Activated CD4-positive, CD25-positive, alpha-beta regulatory T cell treated with anti-CD3 and anti-CD28 coated beads, Interleukin-2, amount 50 U/mL, for 72 hours (primary cell): ENCODE measurements at places on chromosomes 6 and 20.

GRCh38 chr6:33761581-33761921 lies 14.8 kb upstream of the IP6K3 start:
- DNase-seq: no peak

DNA sequence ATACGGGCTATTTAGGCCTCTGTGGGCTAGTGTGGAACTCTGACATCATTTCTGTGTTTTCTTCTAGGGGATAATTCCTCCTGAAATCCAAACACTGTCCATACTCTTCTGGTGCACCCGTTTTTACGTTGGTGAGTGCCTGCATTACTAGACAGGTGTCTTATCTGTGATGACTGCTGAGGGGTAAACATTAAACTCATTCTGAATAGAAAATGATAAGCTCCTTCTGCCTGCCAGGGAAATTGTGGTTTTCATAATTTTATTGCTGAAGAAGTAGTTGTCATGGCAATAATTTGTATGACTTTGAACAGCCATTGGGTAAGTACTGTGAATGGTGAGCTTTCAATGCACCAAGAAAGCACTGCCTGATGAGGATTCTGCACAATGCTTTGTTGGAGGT lies 705.6 kb downstream of the UTRN start:
- DNase-seq: no peak

DNA sequence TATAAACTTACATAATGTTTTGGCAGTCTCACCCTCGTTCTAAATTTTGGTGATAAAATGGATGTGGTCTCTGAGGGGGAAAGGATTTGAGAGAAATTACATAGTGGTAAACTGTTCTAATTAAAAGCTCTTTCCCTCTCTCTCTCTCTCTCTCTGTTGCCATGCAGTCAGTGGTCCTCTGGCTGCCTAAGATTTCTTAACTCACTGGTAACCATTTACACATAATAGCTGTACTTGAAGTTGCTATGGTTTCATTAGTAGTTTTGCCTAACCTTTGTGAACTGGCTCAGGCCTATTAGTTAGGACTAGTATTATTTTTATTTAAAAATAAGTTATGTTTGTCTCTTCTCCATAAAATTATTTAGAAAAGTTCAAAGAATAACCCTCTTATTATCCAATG lies 42.0 kb downstream of the MAPK14 start:
- DNase-seq: no peak

DNA sequence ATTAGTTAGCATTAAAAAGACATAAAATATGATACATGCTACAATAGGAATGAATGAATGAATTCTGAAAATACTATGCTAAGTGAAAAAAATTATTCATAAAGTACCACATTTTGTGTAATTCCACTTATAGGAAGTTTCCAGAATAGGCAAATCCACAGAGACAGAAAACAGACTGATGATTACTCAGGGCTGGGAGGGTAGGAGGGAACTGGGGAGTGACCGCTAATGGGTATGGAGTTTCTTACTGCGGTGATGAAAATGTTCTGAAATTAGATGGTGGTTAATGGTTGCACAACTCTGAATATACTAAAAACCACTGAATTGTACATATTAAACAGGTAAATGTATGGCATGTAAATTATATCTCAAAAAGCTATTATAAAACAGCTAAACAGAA lies 22.6 kb downstream of the FERMT1 start:
- no peak for DNase-seq

DNA sequence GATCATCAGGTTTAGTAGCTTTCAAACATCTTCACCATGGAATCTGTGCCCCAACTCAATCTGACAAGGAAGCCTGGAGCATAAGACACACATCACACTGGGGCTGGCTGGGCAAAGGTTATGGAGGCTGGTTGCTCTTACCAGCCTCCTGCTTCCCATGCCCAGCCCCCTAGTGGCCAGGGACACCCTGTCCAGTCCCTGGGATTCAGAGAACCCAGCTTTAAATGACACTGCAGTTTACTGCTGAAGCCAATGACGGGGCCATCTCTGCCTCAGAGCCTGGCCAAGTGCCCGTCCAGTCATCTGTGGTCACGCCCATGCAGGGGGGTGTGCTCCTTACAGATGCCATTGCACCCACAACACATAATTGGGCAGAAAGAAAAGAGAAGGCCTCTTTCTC lies 272.9 kb downstream of the SMOC2 start:
- DNase-seq: no peak

GRCh38 chr6:26276841-26277648 lies 88.0 kb upstream of the BTN3A2 start:
- no peak for DNase-seq

- no peak for DNase-seq
These were observed 4.6 kb upstream of the ZNF184 start for GRCh38 chr6:27477318-27478013.

DNA sequence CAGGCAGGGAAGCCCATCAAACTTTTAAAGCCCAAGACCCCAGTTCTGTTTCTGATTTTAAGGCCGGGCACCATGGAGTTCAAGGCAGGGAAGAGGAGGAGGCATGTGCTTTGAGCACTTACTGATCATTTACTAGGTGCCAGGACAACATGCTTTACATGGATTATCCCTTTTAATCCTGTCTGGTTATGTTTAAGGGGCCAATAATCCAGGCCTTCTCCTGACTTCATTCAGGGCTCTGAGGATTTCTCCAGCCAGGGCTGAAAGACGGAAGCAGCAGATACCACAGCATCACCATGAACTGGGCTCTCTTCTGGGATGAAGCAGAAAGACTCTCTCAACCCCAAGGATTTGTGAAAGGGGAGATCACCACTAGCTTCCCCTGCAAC lies 4.1 kb downstream of the CCND3 start:
- no peak for DNase-seq

- no peak for DNase-seq
These were observed 71.0 kb upstream of the CD83 start for GRCh38 chr6:14046476-14047068.

DNA sequence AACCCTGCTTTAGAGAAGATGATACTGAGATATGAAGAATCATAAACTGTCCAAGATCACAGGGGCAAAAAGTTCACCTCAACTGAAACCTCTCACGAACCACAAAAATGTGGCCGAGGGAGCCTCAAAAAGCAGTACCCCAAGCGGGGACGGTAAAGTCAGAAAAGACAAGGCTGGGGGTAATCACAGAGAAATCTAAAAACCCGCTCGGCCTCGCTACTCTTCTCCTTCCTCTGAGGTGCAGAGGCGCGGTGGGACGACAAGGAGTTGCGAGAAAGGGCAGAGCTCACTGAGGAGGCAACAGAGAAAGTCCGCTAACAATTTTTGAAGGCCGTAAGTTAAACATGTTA lies 356 bp upstream of the IRAK1BP1 start:
- no peak for DNase-seq

GRCh38 chr6:130293800-130294199 lies 71.0 kb upstream of the SAMD3 start:
- no peak for DNase-seq

DNA sequence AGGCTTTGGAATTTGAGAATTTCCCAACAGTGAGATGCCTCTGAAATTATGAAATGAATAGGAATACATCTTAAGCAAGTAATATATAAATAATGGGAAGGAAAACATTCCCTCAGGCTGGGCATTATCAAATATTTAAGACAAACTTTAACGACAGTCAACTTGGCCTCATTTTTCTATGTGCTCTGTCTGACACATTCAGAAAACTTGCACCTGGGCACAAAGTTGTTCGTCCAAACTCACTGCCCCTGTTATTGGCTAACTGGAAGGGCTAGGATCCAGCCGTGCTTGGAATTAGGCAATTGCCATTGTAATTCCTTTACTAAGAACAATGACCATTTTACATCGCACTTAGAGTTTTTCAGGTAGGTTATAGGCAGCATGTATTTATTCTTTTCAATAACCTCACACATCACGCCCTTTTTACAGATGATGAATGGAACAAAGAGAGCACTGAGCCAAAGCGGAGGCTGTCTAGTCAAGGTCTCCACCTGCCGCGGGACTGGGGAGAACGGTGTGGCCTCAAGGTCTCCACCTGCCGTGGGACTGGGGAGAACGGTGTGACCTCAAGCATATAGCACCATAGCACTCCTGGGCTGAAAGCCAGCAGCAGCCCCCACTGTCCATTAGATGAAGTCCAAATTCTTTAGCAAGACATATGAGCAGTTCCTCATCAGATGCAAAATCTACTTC lies 40.7 kb upstream of the FOXQ1 start:
- DNase-seq: no peak

DNA sequence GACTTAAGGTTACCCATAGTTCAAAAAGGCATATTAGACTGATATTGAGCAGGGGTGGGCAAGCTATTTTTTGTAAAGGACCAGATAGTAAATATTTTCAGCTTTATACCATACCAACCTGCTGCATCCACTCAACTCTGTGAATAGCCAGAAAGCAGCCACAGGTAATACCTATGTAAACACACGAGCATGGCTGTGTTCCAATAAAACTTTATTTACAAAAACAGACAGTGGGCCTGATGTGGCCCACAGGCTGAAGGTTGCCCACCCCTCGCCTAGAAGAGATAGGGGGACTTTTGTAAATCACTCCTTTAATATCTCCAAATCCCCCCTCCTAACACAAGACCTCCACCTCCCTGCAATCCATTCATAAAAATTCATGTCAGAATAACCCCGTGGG lies 64.4 kb downstream of the PSMG4 start:
- DNase-seq: no peak

- DNase-seq: no peak
These were observed 123.8 kb downstream of the CDKAL1 start for GRCh38 chr6:20658053-20658452.

DNA sequence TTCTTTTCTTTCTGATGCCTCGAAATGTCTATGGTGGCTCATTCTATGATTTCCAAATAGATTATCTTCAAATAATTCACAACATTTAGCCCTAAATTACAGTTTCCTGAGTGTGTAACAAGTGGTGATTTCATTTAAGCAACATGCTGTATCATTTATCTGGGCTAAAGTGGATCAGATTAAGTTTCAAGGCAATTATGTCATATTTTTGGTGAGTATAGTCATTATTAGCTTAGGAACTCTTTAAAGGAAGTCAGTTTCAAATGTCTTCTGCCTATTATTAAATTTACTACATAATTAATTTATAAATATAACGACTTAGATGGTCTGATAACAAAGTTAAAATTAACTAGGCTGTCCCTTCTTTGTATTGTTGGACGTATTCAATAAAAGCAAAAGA lies 847.9 kb upstream of the FLRT3 start:
- no peak for DNase-seq

- DNase-seq: no peak
These were observed 39.3 kb downstream of the SSR1 start for GRCh38 chr6:7273709-7274108.

- no peak for DNase-seq
These were observed 2.8 kb downstream of the HUS1B start for GRCh38 chr6:654136-654535.

DNA sequence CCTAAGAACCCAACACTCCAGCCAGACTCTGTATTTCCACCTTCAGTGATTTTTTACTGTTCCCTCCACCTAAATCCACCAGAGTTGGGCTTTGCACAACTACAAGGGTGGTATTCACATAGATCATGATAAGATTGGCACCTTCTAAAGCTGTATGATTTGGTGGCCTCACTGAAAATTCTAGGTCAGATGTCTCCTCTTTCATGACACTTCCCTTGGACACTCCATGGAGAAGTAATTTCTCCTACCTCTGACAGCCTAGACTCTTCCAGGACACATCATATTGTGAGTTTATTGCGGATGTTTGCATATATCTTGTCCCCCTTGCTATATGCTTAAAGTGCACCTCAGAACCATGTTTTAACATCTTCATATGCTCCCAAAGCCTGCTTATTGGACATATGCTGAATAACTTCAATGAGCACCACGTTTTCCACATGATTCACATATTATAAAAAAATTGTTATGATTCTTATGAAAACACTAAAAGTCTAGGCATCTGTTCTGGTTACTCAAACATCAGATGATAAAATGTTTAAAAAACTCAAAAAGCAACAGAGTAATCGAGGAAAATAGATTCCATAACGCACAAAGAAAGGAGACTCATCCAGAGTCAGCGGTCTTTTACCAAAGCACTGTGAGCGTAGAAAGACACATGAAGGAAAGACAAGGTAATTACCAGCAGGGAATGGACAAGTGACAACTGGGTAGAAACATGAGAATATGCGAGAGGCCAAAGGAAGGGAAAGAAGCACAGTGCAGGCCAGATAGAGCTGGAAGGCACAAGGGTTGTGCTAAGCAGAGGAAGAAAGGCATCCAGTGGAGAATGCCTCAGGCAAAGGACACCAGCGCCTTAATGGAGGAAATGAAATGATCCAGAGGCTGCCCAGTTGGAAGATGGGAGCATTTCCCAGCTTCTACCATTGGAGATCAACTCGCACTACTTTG lies 46.5 kb downstream of the KIF16B start:
- no peak for DNase-seq

GRCh38 chr6:43636308-43636659 lies 644 bp downstream of the MAD2L1BP start:
- DNase-seq: no peak

- DNase-seq: no peak
These were observed 22.7 kb downstream of the MRPL14 start for GRCh38 chr6:44104481-44105021.

DNA sequence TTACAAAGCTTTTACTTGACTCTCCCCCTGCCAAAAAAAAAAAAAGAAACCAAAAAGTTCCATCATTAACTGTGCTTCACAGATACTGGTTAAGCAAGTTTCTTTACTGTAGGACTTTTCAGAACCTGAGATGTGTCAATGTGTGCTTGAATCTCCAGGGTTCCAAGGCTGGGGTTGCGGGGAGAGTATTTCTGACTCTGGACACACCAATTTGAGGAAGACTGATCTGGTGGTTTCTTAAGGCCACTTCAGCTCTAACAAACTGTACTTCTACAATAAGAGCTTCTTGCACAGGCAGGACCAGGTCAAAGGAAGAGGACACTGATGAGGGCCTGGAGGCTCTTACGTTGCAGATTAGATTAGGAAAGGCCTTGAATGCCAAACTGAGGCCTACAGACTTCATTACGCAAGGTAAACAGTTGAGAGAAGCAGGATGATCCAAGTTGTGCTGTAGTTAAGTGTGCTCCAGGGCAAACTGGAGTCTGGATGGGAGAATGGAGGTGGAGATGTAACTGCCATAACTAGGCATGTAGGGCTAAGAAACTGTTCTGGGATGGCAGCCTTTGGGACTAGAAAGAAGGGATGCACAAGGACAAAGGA lies 24.4 kb downstream of the COMMD7 start:
- DNase-seq: no peak
